ENCODE measurements at places on chromosomes 1 and 21.

- peak; percentile 29 for DNase-seq
Observed at GRCh38 chr1:2019172-2019543, at the start of gene GABRD. Gene GABRD, plus strand, starts transcription at chr1:2019345. Its CDS starts 79 bp downstream, at chr1:2019424.

DNA sequence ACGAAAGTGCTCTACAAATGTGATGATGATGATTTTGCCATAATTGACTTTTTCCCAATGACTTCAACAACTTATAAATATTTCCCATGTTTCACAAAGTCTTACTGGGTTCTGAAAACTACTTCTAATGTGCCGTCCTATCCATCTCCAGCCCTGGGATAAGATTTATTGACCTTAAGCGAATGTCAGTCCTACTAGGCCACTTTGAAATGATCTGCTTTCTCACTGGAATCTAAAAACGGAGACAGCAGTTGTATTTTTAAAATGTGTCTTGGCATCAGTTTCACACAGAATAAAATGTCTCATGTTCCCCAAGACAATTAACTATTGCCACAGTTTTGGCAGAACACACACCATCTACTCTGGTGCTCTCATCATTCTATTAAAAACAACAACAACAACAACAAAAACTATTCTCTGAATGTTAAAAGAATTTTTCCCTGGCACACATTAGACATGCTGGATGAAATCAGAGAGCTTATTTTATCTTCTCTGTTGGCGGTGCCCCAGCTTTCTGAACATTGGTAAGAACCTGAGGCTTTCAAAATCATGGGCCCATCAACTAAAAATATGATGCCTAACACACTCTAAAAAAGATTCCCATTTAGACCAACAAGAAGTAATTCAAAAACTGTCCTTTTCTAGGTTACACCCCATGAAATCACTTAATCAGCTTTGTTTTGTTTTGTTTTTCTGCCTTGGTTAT, 23.1 kb upstream of the DNASE2B start:
- DNase-seq: no peak

- DNase-seq: no peak
Observed at GRCh38 chr1:170200161-170200560, 54.4 kb downstream of the NTMT2 start.

GRCh38 chr1:65691972-65692371, 100.7 kb upstream of the PDE4B start:
- DNase-seq: no peak

- DNase-seq: peak; percentile 82
Observed at GRCh38 chr1:15616373-15617172, 685 bp upstream of the DDI2 start.

GRCh38 chr1:183593356-183593755, 3.1 kb upstream of the NCF2 start:
- DNase-seq: no peak

DNA sequence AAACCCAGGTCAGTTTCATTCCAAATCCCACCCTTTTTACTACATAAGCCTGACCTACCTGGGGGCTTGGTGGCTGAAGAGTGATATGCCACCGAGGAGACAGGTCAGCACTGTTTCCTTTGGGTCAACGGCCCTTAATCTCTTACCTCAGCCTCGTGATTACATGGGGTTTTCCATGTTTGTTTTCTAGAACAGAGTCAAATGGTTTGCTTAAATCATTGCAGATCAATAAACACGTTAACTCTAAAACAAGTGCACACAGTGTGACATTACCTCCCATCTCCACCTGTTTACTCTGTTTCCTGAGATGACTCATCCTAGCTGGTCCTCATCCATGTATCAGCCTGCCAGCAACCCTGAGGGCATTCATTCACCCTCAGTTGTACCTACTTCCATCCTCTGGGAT, 40.8 kb upstream of the TP53BP2 start:
- DNase-seq: no peak

DNA sequence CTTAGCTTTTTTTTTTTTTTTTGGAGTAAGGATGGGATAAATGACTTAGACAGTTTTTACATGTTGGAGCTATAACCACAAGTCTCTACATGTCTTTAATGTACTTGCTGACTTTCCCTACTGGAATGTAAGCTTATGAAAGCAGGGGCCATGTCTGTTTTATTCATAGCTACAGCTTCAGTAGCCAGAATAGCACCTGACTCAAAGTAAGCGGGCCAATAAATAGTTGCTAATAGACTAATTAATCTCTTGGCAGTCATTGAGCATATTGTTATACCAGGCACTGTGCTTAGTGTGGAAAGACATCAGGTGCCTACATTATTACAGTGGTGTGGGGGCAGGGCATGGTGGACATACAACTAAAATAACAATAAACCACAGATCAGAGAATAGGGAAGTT, 84.4 kb upstream of the HOOK1 start:
- DNase-seq: no peak

DNA sequence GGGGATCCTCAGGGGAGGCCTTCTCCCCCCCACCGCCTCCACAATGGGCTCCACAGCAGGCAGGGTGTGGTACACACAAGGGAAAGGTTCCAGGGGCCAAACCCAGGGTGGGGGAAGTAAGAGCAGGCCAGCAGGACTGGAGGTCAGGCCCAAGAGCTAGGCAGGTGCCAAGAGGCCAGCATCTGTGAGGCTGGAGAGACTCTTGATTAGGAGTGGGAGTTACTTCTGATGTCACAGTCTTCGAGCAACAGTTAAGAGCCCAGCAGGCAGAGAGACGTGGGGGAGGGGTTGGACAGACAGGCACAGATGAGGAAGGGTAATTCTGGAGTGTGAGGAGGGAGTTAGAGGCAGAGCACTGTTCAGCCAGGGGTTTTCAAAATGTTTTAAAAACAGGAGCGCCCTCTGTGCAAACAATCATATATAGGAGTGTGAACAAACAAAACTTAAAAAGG, 55.8 kb downstream of the SLC9A1 start:
- peak; percentile 85 for DNase-seq

DNA sequence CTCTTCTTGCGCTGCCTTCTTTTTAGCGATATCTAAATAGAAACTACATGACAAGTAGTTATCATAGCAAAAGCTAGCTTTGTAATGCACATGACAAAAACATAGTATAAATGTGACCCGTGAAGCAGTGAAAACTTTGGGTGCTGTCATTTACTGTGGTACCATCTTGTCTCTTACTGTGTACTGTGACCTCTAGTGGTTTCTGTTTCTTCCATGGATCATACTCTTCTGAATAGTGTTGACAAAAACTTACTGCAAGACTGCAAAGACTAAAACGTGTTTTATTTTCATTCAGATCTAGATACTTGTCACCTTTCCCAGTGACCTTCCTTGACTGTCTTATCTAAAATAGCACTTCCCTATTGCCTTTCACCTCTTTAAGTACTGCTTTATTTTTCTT, 6.1 kb downstream of the RLF start:
- DNase-seq: no peak

GRCh38 chr1:81430955-81431623, 369.6 kb upstream of the ADGRL2 start:
- DNase-seq: no peak

GRCh38 chr1:116569776-116570357, 959 bp downstream of the CD58 start:
- peak; percentile 10 for DNase-seq

Data from NCI-H82 (cell line).